ENCODE measurements at places on chromosomes 7 and 10.

DNA sequence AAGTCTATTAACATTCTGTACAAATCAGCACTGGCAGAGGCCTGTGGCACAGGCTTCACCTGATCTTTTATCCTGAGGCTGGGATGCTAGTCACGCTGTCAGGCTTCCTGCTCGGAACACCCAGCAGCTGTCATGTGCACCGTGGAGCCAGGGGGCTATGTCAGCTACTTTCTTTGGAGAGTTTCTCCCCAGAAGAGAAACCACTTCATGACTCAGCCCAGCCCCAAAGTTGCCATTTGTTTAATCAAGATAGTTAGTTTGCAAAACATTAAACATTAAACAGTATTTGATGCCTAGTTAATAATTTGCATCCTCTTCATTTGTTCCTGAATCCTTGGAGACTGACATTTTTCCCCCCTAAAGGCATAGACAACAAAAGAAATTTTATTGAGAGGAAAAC is at the start of gene HABP2:
TSS of gene HABP2 (plus strand) at position 353 of the 400 bp plus-strand sequence. CDS start 69 bp downstream, outside the sequence.
- no peak for DNase-seq

DNA sequence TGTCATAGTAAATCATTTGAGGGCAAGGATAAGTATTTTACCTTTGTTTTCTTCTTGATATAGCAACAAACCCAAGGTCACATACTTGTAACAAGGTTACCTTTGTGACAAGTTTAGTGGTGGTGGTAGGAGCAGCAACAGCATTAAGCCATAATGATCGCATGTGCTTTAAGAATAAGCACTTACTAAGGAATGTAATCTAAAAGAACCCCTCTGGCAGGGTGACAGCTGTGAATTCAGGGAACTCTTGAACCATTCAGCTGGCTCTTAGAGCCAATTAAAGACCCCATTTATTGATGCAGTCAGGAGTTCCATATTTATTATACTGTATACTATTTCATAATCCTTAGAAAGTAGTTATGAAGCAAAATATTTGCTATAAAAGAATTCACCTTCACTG is 370.8 kb downstream of the EXOC4 start:
- no peak for DNase-seq

GRCh38 chr7:129908181-129908580 is 44.6 kb downstream of the UBE2H start:
- DNase-seq: no peak

GRCh38 chr7:45662540-45663166 is 88.5 kb downstream of the ADCY1 start:
- peak; percentile 30 for DNase-seq

- DNase-seq: no peak
These were observed 141.8 kb upstream of the NOBOX start for GRCh38 chr7:144545330-144545729.

DNA sequence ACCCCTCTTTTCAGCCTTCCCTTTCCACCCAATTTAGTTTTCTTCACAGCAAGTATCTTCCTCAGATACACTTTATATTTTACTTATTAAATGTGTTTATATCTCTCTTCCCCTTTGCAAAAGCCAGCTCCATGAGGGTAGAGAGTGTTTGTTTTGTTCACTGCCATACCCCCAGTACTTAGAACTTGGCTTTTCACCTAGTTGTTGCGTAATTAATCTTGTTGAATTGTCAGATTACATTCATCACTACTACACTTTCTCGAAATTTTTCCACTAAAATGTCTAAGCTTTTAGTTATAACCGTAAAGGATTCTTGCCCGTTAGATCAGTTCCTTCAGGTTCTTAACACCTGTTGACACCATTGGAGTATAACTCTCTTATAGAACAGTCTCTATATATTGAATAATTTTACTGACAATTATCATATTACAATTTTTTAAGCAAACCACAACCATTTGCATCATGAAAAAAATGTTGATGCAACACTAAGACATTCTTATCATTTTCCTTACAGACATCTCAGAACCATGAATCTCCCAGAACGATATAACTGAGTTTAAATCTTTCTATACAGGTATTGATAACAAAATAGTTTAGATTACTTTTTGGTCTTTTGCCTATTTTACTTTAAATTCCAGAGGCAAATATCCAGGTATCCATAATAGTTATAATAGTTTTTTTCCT is 29.9 kb downstream of the VWDE start:
- no peak for DNase-seq

Data from G401 (cell line).